ENCODE measurements at places on chromosomes 12 and 14. TPM values are rescaled to one million over a fixed set of nuclear protein-coding genes. Genes with fewer than 3 reads are reported as not detected.

DNA sequence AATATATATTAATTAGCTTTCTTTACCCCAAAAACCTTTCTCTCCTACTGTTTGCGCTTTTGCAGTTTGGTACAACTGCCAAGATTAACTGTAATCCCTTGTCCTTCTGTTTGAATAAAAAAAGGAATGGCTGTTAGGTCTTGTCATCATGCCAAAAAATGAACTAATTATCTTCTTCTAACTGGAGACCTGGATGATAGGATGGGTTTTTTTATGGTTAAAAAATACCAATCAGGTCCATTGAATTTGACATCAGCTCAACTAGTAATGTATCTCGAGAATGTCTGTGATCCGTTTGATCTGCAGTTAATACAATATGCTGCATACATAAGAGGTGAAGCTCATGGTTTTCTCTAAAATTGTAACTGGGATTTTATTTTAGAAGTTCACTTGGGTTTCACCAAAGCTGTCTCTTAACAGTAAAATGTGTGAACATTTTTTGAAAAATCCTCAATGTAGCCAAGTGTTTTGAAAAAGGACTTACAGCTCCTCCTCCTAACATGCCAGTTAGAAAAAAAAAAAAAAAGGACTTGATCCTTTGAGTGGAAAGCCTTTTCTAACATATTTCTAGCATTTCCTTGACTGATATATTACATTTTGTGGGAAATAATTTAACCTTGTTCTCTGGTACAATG lies 96.8 kb downstream of the SRGAP1 start:
- no peaks in the 10 kb centered on the region for H3K27me3 ChIP-seq
- H3K27ac ChIP-seq: no peak overlapping the region
- H3K4me1 ChIP-seq: no peaks in the 10 kb centered on the region
- no peak for DNase-seq

- no peaks in the 10 kb centered on the region for H3K36me3 ChIP-seq
- peaks cover 19% of the 10 kb centered on the region for H3K4me1 ChIP-seq
- H3K27ac ChIP-seq: no peak within 1 kb of the TSS
Measured at GRCh38 chr12:6200256-6201212, at the start of gene CD9. Gene CD9 (plus strand): TSS chr12:6200400. CDS start chr12:6200500, 100 bp downstream.

DNA sequence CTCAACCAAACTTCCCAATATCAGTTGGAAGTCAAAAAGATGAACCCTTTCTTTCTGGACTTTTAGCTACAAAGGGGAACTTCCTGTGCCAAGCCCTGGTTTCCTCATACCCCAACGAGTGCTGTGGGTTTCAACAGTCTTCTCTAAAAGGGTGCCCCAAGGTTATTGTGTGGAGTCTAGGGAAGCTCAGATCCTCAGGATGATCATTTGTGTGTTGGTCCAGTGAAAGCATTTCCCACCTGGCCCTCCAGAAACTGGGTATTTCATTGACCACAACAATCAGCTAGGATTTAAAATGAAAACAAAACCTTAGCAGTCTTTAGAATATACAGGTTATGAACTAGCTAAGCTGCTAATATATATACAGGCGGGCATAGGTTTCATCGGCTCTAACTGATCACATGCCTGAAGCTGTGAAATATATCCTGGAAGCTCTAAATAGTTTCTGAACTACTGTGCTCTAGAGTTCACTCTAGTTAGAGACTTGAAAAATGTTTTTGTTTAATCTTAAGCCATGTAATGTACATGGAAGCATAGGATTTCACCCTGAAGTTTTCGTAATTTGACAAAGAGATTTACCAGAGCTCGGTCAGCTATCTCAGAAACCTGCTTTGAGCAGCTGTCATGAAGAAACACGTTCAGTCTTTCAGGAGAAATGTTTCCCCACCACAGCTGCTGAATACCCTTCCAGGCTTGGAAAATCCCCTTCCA lies 29.6 kb downstream of the P2RX4 start:
- DNase-seq: no peak
- H3K4me1 ChIP-seq: peaks cover 43% of the 10 kb centered on the region
- no peak overlapping the region for H3K4me3 ChIP-seq
- peaks cover 58% of the 10 kb centered on the region for H3K36me3 ChIP-seq
- H3K27me3 ChIP-seq: no peaks in the 10 kb centered on the region

DNA sequence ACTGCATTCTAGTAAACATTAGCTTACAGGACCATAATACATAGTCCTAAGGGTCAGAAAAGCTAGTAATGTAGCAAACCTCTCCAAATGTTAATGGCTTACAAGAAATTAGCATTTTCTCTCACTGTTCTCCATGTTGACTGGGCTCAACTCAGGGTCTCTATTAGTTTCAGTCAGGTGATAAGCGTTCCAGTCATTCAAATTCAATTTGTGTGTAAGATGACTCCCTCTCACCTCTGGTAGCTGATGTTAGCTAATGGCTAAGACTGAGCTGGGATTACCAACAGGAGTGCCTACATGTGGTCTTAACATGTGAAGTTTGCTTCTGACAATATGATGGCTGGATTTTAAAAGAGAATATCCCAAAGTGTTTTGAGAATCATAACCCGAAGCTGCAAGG lies 630.5 kb upstream of the USP15 start:
- H3K36me3 ChIP-seq: no peaks in the 10 kb centered on the region
- H3K4me1 ChIP-seq: no peaks in the 10 kb centered on the region
- no peak overlapping the region for H3K27ac ChIP-seq
- no peaks in the 10 kb centered on the region for H3K27me3 ChIP-seq
- no peak overlapping the region for H3K4me3 ChIP-seq
- DNase-seq: no peak

- peaks cover 4% of the 10 kb centered on the region for H3K36me3 ChIP-seq
- H3K27me3 ChIP-seq: peaks cover 66% of the 10 kb centered on the region
- H3K4me3 ChIP-seq: no peak overlapping the region
- no peak for DNase-seq
- no peak overlapping the region for H3K27ac ChIP-seq
- H3K4me1 ChIP-seq: peaks cover 42% of the 10 kb centered on the region
Measured at GRCh38 chr12:102953221-102953620, 4.3 kb upstream of the ASCL1 start.

Gene IQSEC3
- total RNA-seq: 0.10 TPM

Gene NRL
- total RNA-seq: 2.4 TPM

DNA sequence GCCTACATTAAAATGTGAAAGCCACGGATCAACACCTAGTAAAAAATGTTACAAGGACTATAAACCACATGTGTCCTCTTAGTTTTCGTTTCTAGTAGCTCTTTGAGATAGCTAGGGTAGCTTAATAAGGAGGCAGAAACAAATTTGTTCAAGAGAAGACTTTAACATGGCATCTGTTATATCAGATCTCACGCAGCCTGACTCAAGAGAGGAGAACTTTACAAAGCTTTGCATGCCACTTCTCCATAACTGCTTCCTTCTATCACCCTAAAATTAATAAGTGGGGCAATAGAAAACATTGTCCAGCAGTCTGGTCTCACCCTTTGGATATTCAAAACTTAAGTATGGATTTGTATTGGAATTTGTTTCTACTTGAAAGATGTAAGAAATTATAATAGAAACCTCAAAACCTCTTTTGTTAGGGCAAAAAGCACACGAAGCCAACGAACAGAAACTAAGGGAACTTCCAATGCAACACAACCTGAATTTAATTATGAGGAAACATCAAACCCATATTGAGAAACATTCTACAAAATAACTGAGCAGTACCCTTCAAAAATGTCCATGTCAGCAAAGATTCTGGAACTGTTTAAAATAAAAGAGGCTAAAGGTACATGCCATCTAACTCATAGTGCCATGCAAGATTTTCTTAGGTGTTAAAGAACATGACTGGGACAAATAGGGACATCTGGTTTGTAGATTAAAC lies 194.8 kb downstream of the LRIG3 start:
- no peak overlapping the region for H3K4me3 ChIP-seq
- no peak for DNase-seq
- no peaks in the 10 kb centered on the region for H3K4me1 ChIP-seq
- H3K36me3 ChIP-seq: no peaks in the 10 kb centered on the region
- H3K27ac ChIP-seq: no peak overlapping the region

- no peaks in the 10 kb centered on the region for H3K4me1 ChIP-seq
- peaks cover 30% of the 10 kb centered on the region for H3K27me3 ChIP-seq
- DNase-seq: no peak
Measured at GRCh38 chr12:112684742-112685141, 106.8 kb upstream of the RPH3A start.

- H3K27ac ChIP-seq: no peak overlapping the region
- H3K27me3 ChIP-seq: peaks cover 30% of the 10 kb centered on the region
- no peak overlapping the region for H3K4me3 ChIP-seq
- DNase-seq: no peak
Measured at GRCh38 chr14:24913021-24913420, 136.9 kb downstream of the STXBP6 start.

Gene DAO
- total RNA-seq: not detected

- peak overlapping the region; percentile 99 for H3K27ac ChIP-seq
- peaks cover 96% of the 10 kb centered on the region for H3K4me1 ChIP-seq
- DNase-seq: peak; percentile 96
- H3K36me3 ChIP-seq: peaks cover 43% of the 10 kb centered on the region
- H3K27me3 ChIP-seq: no peaks in the 10 kb centered on the region
- H3K4me3 ChIP-seq: peak overlapping the region; percentile 75
Measured at GRCh38 chr14:93959239-93960107, 16.9 kb downstream of the ASB2 start.

DNA sequence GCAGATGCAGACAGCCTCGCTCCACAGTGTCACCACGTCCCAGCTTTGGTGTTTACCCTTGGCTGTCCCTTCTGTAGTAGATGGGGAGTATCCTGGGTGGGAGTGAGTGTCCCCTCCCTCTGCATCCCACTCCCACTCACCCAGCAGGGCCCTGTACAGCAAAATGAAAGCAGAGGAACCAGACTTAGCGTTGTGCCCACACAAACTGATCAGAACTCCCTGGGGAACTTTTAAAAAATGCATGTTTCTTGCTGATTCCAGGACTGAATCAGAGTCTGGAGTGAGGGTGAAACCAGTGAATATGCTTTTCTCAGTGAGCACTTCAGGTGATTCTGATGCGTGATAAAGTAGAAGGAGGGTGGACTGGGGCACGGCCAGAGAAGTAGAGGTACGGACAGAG lies 2.9 kb downstream of the ACVRL1 start:
- H3K4me1 ChIP-seq: no peaks in the 10 kb centered on the region
- H3K36me3 ChIP-seq: no peaks in the 10 kb centered on the region
- H3K27ac ChIP-seq: no peak overlapping the region
- H3K27me3 ChIP-seq: peaks cover 24% of the 10 kb centered on the region
- H3K4me3 ChIP-seq: no peak overlapping the region

Gene TMEM132C
- 0.05 TPM for total RNA-seq

DNA sequence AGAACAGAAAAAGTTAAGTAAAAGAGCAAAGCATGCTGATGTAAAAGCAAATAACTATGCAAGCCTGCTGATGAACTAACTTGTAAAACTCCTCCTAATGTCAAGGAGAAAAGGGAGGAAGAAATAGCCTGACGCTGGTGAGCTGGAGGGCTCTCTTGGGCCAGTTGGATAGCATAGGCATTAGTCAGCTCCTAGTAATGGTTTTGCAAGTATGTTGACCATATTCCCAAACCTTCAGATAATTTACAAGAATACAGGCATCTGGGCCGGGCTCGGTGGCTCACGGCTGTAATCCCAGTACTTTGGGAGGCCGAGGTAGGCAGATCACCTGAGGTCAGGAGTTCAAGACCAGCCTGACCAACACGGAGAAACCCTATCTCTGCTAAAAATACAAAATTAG lies 871.4 kb downstream of the C12orf50 start:
- no peaks in the 10 kb centered on the region for H3K36me3 ChIP-seq
- H3K4me1 ChIP-seq: no peaks in the 10 kb centered on the region
- H3K27ac ChIP-seq: no peak overlapping the region
- no peak for DNase-seq
- H3K4me3 ChIP-seq: no peak overlapping the region
- no peaks in the 10 kb centered on the region for H3K27me3 ChIP-seq

Gene HOXC11
- not detected for total RNA-seq

DNA sequence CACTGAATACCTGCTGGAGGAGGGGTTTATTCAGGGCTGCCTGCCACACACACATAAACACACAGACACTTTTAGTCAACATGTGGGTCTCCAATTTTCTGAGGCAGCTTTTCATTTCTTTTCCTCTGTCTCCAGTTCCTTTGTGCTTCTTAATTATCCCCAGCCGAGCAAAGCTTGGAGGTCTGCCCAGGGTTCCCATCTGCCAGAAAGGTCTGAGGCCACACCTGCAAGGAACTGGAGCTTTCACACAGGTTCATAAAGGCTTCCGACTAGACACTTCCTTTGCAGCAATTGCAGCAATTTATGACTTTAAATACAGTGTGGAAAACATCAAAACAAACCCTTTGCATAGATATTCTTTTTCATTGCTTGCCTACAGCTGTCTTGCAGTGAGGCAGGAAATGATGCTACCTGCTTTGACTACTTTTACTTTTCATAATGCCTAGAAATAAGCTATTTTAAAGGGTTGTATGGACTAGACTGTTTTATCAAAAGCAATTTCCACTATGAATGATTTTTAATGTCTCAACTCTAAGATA lies 1318.9 kb downstream of the AACS start:
- no peaks in the 10 kb centered on the region for H3K4me1 ChIP-seq
- no peak overlapping the region for H3K27ac ChIP-seq
- no peak for DNase-seq
- H3K27me3 ChIP-seq: no peaks in the 10 kb centered on the region

DNA sequence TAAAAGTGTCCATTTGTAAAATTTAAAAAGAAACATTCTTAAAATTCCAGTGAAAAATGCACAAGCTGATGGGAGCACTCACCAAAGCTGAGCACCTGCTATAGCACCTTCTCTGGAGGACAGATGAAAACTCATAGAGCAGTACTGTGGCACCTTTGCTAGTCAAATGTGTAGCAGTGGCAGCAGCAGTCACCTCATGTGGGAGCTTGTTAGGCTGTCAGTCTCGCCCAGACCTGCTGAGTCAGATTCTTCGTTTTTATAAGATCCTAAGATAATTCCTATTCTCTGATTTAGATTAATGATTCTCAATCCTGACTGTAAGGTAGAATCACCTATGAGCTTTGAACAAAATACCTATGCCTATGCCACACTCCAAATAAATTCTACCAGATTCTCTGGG lies 325.8 kb downstream of the RPL10L start:
- no peak overlapping the region for H3K4me3 ChIP-seq
- DNase-seq: no peak
- H3K36me3 ChIP-seq: no peaks in the 10 kb centered on the region
- no peaks in the 10 kb centered on the region for H3K27me3 ChIP-seq
- no peak overlapping the region for H3K27ac ChIP-seq
- H3K4me1 ChIP-seq: no peaks in the 10 kb centered on the region

Gene RNASE3
- total RNA-seq: not detected

Gene PLEKHG7
- total RNA-seq: 0.05 TPM

- peaks cover 36% of the 10 kb centered on the region for H3K4me1 ChIP-seq
- no peaks in the 10 kb centered on the region for H3K27me3 ChIP-seq
- no peak for DNase-seq
- no peak overlapping the region for H3K4me3 ChIP-seq
Measured at GRCh38 chr14:59275668-59276067, 87.2 kb downstream of the DAAM1 start.

Gene PAH
- not detected for total RNA-seq

All from activated CD4-positive, alpha-beta memory T cell treated with anti-CD3 and anti-CD28 coated beads, Interleukin-2, amount 10 ng/mL, durations not matched to agents 7 days and 5 days (primary cell).